ENCODE measurements at places on chromosomes 1 and 21.

DNA sequence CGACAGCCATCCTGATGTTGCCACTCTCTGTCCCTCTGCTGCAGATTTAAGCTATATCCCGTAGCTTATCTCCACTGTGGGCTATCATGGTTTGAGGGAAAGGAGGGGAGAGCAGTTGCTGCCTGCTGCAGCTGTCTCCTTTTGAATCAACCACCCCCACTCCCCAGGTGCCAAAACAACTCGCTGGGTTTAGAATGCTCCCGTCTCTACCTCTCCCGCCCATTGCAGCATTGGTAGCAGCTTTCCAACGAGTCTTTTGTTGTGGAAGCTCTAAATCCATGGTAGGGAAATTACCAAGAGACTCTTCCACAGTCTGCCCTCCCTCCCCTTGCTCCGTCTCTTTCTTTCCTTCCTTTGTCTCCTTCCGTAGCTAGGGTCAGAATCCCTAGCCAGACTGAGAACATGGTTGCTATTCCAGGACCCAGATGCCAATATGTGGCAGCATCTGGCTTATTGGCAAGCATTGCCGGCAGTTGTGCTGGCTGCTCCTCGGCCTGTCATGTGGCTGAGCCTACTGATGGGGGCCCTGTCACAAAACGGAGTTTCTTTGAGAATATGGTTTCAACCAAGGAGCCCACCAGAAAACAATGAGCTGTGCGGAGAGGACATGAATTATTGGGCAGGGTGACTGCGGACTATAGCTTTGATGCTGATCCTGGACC lies 230.7 kb downstream of the RPS6KC1 start:
- DNase-seq = no peak

GRCh38 chr1:79695138-79695537 lies 688.6 kb upstream of the ADGRL4 start:
- DNase-seq = no peak

- DNase-seq = no peak
These were observed 40.6 kb upstream of the MAP10 start for GRCh38 chr1:232764458-232765251.

DNA sequence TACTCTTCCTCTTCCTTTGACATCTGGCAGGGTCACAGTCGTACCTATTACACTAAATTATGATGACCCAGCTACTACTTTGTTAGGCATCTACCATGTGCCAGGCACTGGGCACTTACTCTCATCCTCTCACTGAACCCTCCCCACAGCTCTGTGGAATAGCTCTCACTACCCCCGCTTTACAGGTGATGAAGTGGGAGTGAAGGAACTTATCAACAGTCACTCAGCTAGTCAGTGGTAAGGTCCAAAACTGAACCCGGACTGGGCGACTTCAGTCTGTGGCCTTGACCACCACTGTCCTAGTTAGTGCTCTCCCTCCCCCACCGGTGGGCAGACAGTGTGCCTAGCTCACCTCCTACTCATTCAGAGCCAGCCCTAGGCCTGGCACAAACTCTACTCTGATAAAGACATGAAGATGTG lies 12.3 kb downstream of the ADGRB2 start:
- no peak for DNase-seq
